ENCODE measurements at places on chromosomes 1 and 21.

DNA sequence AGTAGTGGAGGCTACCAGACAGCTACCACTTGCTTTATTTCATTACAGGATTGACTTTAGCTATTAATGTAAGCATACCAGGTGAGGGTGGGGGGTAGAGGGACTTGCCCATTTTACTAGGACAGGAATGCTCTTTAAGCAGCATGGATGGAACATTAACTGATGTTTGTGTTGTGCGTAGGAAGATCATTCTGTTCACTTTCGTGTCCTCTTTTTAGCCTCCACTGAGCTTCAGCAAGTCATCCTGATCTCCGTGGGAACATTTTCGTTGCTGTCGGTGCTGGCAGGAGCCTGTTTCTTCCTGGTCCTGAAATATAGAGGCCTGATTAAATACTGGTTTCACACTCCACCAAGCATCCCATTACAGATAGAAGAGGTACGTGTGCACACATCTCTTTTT, 29.3 kb downstream of the IFNGR2 start:
- DNase-seq, result no peak

DNA sequence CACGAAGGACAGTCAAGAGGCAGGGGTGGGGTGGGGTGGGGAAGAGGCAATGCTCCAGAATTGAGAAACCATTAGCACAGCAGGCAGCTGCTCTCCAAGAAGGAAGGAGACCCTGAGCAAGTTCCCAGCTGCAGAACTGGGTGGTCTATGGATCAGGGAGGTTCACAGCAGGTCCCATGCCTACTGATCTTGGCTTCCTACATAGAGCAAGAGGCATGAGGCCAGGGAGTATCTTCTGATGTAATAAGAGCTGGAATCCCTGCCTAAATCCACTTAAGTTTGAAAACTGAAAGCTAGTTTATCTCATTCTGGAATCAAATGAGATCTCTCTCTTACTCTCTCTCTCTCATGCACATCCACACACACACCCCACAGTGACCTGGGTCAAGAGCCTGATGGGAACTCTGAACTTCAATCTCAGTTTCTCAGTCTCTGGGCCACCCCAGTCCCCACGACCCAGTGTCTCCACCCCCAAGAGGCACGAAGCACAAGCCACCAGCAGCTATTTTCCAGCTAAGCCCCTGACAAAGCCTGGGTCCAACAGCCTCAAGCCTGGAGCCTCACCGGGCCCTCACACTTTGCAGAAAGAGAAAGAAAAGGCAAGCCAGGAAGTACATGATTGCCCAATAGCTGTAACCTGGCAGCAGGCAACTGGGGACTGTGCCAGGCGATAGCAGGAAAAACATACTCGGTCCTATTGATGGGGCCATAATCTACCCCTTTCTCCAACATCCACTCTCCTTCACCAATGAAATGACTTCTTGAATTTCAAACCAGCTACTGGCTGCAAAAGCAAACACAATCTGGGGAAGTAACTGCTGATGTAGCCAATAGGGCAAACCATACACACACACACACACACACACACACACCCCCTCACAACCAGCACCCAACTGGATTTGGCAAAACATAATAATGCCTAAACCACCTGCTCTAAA, 2.2 kb downstream of the NUAK2 start:
- peak; percentile 64 for DNase-seq

- peak; percentile 28 for DNase-seq
These were observed 146.2 kb upstream of the NFIA start for GRCh38 chr1:60936163-60936562.

DNA sequence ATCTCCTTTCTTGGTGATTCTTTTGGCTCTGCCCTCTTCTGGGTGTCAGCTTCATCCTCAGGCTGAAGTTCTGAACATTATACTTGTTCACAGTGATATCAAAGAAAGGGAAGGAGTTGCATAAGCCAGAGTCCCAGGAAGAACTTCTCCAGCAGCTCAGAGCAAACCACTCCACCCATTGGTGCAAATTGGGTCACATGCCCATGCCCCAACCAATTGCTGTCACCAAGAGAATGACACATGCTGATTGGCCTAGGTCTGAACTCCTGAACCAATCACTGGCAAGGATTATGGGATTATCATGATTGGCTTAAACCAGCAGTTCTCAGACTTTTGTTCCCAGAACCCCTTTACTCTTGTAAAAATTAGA, 256.5 kb upstream of the TMEM51 start:
- no peak for DNase-seq

- DNase-seq, result no peak
These were observed 279.9 kb upstream of the RUNX1 start for GRCh38 chr21:35328856-35329455.

DNA sequence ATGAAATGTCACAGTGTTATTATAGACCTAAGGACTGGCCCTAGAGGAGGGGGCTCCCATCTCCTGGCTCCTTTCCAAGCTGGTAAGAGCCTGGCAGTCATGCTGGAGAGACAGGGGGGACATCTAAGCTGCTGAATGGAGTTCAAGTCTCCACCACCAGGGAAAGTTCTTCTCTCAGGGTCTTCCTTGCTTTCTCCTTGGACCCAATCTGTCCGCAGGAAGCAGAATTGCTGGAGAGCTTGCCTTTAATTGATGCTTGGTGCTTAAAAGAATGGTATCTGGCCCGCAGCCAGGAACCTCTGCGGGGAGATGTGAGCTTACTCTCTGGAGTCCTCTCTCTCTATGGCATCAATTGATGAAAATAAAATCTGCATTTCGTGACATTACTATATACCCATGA, 25.1 kb downstream of the IRF2BP2 start:
- DNase-seq, result no peak

DNA sequence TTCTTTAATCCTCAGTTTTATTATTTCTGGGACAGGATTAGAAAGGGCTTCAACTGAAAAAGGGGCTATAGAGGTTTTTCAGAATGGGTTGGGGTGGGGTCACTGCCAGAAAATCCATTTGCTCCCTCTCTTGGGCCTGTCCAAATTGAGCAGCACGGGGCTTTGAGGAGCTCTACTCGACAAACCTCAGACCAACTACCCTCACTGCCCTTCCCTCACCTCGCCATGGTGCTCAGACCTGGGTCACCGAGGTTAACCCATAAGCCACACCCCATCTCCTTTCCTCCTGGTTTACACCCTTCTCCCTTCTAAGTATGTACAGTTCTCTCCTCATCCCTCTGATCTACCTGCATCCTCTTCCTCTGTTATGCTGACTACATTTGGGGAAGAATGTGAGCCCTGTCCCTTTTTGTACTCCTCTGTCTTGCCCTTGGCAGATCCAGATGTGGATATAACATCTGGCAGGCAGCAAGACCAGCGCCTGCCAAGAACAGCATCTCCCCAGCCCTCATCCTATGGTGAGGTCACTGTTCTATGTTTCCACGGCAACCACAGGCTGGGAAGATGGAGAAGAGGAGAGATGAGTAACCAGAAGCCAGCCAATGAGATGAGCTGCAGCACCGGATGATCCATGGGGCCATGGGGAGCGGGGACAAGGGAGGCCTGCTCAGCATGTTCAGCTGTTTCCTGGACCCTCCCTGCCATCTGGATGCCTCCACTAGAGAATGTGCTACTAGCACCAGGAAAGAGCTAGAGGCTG, 3.7 kb upstream of the FABP3 start:
- DNase-seq, result peak; percentile 80

- DNase-seq, result no peak
These were observed 47.7 kb upstream of the GPR37L1 start for GRCh38 chr1:202074985-202075384.

- DNase-seq, result no peak
These were observed 36.9 kb downstream of the GDAP2 start for GRCh38 chr1:117892512-117892911.

DNA sequence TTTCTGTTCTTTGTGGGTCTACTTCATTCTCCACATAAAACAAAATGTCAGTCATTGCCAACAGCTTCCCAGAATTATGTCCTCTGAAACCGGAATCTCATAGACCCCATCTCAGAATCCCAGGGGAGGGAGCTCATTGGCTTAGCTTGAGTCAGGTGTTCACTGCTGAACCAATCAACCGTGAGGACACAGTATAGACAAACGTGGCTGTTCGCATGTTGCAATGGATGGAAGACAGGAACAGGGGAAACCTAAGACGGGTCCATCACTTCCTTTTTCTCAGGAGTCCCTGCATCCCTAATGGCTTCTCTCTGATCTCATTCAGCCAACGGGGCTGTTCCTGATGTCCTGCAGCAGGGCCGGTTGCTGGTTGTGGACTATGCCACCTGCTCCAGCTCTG, 9.1 kb downstream of the CELA2A start:
- DNase-seq, result no peak

GRCh38 chr1:209652873-209653401, 712 bp upstream of the LAMB3 start:
- peak; percentile 11 for DNase-seq

DNA sequence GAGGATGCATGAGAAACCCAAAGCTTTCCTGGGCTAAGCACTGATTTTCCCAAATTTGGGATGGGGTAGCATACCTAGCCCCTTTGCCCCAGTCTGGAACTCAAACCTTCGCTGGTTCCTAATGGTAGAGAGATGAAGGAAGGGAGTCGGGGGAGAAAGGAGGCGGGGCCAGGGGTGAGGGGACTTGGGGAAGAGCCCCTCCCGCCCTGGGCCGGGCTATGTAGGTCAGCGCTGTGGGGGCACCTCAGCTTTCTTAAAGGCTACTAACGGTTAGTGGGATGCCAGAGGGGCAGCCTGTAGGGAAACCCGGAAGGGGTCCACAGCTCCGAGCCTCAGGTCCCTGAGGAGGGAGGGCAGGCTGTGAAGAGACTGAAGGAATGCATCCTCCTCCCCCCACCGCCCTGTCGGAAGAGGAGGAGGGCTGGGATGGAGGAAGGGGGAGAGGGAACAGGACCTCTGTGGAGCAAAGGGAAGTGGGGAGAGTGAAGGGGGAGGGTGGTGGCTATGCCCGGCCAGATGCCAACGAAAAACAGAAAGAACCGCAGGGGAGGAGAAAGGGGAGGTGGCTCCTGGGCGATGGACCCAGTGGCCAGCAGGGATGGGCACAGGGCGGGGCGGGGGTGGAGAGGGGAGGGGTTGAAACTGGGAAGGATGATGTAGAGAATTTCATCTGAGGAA, 1.3 kb downstream of the CADM3 start:
- peak; percentile 90 for DNase-seq

DNA sequence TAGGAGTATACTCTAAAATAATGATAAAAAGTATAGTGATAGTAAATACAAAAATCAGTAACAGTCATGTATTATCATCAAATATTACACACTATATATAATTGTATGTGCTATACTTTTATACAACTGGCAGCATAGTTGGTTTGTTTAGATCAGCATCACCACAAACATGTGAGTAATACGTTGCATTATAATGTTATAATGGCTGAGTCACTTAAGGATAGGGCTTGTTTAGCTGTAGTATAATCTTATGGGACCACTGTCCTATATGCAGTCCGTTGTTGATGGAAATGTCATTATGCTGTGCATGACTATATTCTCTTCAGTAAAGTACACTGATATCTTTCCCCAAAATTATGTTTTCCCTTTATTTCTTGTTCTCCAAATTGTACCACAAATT, 92.8 kb downstream of the LYPLAL1 start:
- DNase-seq, result no peak

GRCh38 chr1:168653567-168653966, 75.4 kb downstream of the DPT start:
- peak; percentile 30 for DNase-seq

DNA sequence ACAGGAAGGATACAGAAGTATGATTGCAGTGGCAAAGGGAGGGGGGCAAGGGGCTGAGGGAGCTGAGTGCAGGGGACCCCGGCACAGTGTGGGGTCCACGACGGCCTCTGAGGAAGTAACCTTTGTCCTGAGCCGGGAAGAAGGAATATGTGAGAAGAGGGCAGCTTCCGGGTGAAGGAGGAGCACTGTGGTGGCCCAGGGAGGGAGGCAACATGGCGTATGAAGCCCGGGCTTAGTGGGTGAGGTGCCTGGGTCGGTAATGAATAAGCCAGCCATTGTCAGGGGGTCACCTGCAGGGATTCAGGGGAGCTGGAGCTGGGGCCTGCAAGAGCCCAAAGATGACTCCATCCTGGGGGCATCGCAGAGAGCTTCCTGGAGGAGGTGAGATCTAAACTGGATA, 200.4 kb downstream of the FOXD2 start:
- DNase-seq, result no peak

DNA sequence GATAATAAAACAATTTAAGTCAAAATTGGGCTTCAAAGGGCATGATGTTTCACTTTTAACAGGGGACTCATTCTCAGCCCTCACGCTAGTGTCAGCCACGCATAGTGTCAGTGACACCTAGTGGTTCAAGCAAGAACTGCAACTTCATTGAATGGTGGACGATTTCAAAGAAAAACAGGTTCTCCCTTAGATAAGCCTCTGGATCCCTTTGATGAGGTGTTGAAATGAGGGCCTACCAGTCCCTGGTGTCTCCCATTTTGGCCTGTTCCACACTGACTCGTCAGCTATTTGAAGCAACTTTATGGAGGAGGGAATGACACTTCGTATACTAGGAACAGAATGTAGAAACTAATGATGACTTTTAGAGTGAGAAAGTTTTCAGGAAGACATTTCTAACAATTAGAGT, 56.2 kb downstream of the FCRL5 start:
- DNase-seq, result peak; percentile 33

- DNase-seq, result no peak
These were observed 19.6 kb upstream of the TCEA3 start for GRCh38 chr1:23444104-23444533.

GRCh38 chr1:199460933-199461332, 566.6 kb upstream of the NR5A2 start:
- DNase-seq, result no peak

- DNase-seq, result no peak
These were observed 720.2 kb downstream of the LTN1 start for GRCh38 chr21:28272272-28272992.

- no peak for DNase-seq
These were observed 191.9 kb downstream of the PTPRU start for GRCh38 chr1:29428280-29428615.

DNA sequence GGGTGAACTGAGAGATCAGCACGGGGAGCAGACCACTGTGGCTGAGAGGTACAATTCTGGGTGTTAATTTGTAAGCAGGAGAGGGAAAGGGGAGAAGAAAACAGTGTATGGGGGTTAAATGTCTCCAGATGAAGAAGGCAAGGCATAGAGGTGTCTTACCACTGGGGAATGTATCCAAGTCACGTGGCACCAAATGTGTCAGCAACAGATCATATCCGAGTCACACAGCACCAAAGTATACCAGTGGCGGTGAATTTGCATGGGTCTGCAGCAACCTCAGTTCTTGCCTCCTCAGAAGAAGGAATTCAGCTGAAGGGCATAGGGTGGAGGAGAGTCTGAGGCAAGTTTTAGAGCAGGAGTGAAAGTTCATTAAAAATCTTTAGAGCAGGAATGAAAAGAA, 21.2 kb upstream of the SYCP1 start:
- DNase-seq, result no peak

- DNase-seq, result no peak
These were observed 8.9 kb upstream of the KCNJ15 start for GRCh38 chr21:38247738-38248510.

DNA sequence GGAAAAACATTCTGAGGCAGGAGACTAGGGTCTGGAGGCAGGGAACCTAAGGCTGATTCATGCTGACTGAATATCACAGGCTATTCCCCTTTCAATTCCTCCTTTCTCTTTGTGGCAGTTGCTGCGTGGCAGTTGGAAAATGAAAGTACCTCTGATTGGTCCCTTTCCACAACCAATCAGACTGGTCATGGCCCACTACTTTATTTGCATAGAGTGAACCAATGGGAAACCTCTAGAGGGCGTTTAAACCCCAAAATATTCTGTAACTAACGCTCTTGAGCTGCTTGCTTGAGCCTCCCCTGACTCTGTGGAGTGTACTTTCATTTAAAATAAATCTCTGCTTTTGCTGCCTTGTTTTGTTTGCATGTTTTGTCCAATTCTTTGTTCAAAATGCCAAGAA, 27.7 kb upstream of the VN1R5 start:
- no peak for DNase-seq

- no peak for DNase-seq
These were observed 28.2 kb upstream of the LGALS8 start for GRCh38 chr1:236495467-236496112.
